ENCODE measurements at places on chromosomes 12 and 14.

- DNase-seq = no peak
These were observed 15.4 kb upstream of the SMCO2 start for GRCh38 chr12:27431185-27431584.

- no peak for DNase-seq
These were observed 222.3 kb upstream of the NOVA1 start for GRCh38 chr14:26820138-26820537.

- DNase-seq = no peak
These were observed 214.4 kb downstream of the BCL11B start for GRCh38 chr14:99057576-99058083.

DNA sequence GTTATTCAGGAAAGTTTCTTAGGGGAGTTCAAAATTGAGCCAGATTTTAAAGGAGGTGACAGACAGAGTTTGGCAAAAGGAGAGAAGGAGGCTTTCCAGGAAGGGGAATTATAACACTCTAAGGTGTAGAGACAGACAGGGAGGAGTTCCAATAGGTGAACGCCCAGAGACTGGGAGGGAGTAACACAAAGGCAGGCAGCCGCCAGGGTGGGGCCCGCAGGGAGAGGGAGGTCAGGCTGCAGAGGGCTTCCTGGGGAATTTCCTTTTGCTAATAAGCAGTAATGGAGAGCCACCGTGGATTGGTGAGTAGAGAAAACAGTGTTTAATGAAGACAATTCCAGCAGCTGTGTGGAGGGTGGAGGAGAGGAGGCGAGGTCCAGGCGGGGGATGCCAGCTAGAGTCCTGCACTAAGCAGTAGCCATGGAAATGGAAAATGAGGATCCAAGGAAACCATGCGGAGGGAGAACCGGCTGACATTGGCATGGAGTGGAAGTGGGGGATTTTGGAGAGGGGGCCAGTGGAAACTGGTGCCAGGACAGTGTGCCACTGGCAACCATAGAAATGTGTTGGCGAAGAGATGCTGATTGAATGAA lies 22.2 kb downstream of the GRIN2B start:
- DNase-seq = peak; percentile 67

DNA sequence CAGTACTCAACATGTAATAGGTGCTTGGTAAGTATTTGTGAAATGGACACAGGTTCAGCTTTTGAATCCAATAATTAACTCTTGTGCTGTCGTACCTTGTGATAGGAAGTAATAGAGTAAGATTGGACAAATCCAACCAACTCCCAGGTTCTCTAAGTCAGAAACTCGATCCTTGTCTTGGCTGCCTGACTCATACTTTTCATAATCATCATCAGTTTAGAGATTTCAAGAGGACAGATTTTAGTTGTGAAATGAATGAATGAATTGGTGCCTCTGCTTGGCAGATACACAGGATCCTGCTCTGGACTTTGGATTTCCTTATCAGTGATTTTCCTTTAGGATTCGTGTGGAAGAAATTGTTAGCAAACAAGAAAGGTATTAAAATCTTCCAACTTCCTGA lies 1145.2 kb downstream of the AACS start:
- DNase-seq = no peak

DNA sequence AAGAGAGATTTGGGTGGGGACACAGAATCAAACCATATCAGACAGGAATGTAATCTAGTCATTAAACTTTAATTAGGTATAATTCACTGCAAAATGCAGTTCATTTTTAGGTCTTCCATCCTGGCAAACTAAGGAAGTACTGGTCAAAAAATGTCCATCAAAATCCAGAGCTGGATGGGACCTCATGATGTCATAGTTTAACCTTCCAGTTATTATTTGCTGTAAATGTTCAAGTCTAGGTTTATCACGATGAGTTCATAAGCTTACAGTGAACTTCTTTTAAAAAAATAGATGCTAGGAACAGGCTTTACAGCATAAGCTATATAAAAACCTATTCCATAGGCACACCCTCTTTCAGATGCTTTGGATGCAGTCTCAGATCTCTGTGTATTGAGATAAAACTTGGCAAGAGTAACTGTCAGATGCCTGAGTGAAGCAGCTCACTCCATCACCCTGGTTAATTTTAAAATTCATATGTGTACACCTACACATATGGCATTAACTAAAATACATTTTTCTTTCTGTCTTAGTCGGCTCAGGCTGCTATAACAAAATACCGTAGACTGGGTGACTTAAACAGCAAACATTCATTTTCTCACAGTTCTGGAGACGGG lies 7.9 kb downstream of the SSPN start:
- peak; percentile 40 for DNase-seq

GRCh38 chr12:120125792-120126634 lies 9.5 kb upstream of the RAB35 start:
- DNase-seq = no peak

DNA sequence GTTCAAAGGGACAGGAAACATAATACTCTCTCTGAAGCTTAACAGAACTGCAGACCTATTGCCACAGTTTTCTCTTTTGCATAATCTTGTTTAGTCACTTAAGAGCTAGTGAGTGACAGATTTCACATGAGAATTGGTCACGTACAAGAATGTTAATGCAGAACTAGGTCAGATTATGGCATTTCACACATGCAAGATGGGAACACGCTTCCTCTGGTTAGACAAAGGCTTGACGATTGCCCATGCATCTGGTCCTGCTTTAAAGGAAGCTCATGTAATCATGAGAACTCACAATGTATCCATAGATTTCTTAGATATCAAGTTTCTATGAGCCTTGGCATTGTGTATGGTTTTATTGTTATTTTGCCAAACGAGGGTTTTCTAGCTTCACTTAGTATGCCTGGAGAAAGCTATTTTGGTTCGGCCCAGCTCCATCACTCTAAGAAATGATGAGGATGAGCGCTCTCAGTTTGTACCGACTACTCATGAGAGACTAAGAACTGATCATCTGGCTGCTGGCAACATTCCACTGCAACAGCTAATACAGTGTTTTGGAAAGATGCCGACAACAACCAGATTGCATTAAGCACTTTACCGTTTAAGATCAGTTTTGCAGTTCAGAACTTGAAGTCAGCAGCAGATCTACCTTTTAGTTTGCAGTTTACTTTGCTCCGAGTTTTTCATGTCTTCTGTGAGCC lies 380.0 kb downstream of the DIO2 start:
- no peak for DNase-seq

- no peak for DNase-seq
These were observed 139.2 kb downstream of the RASSF9 start for GRCh38 chr12:85697003-85697402.

DNA sequence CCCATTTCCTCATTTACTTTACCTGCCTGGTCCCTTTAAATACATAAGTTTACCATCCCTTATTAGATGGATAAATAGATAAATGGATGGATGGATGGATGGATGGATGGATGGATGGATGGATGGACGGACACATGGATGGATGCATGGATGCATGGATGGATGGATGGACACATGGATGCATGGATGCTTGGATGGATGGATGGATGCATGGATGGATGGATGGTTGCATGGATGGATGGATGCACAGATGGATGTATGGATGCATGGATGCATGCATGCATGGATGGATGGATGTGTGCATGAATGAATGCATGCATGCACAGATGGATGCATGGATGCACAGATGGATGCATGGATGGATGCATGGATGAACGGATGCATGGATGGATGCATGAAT lies 93.6 kb downstream of the DPF3 start:
- no peak for DNase-seq

DNA sequence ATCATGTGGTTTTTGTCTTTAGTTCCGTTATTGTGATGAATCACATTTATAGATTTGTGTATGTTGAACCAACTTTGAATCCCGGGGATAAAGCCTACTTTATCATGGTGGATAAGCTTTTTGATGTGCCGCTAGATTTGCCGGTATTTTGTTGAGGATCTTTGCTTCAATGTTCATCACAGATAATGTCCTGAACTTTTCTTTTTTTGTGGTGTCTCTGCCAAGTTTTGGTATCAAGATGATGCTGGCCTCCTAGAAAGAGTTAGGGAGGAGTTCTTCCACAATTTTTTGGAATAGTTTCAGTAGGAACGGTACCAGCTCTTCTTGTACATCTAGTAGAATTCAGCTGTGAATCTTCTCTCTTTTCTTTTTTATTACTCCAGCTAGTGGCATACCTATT lies 6.9 kb upstream of the KRT6B start:
- DNase-seq = no peak

DNA sequence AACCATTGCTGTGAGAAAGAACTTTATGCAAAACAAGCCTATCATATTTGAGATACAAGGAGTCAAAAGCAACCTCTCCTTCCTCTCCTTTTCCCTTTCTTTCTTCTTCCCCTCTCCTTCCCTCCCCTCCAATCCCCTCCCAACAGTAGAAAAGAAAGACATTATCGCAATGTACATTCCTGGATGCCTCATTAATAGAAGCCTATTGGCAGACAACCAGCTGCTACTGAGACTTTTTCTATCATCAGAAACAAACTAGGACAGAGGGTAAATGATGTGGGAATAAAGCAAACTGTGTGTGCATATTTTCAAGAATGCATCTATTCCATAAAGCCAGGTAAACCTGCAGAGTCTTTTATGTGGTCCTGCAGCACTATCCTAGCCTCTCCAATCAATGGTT lies 237.2 kb downstream of the ITPR2 start:
- no peak for DNase-seq

DNA sequence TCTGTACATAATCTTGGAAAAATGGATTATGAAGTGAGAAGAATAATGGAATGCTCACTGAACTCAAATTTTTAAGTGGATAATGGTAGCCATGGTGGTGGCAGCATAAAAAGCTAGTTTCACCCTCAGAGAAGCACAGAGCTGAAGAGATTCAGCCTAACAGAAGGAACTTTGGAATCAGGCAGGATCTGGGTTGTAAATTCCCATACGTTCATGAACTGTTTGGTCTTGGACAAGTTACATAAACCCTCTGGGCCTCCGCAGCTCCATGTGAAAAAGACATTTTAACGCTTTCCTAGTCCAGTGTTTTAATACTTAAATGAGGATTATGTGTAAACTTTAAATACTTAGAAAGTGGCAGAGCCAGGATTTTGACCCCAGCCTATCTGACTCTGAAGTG lies 26.6 kb downstream of the JKAMP start:
- DNase-seq = peak; percentile 65

- DNase-seq = no peak
These were observed 46.5 kb downstream of the PTPRB start for GRCh38 chr12:70590549-70591226.

DNA sequence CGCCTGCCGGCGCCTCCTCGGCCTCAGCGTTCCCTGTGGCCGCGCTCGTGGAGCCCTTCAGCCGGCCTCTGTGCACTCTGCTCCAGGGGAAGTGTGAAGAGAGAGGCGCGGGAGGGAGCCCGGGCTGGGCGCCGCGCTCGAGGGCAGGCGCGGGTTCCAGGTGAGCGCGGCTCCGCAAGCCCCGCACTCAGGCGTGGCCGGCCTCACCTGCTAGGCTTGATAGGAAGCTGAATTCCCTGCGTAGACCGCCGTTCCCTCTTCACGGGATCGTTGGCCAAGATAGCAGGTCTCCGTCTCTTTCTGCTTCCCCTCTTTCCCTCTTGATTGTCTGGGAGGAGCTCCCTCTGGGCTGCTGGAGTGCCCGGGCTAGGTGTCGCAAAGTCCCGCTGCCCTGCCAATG lies 89.7 kb downstream of the ASCL4 start:
- DNase-seq = no peak

GRCh38 chr12:101557094-101557493 lies 37.7 kb upstream of the MYBPC1 start:
- DNase-seq = no peak

DNA sequence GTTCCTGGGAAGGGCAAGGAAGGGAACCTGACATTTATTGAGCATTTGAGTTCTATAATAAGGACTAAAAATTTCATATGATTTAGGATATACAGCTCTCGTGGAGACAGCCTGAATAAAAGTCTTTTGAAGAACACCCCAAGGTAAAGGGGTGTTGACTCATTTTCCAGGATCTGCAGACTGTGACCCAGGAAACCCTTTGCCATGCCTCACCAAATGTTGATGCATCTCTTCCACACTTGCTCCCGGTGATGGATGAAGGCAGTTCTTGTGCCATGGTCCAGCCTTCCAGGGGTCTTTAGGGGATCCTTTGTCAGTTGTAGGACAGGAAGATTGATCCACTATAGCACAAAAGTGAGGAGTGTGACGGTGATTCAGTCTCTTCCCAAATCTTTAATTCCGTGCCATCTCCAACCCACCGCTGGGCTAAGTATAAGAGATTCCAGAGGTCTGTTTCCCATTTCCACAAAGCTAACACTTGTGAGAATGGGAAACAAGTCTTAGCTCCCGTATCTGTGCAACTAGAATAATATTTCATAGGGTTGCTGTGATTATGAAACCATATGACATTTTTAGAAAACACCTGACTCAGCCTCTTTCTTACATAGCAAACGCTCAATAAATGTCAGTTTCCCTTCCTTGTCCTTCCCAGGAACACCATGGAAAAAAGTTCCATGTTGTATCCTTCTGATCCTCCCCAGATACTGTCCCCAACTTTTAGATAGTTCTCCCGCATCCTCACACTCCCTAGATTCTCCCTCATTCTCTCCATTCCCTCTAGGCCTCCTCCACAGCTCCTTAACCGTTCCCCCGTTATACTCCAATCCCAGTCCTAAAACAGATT lies 836 bp downstream of the AAAS start:
- no peak for DNase-seq

DNA sequence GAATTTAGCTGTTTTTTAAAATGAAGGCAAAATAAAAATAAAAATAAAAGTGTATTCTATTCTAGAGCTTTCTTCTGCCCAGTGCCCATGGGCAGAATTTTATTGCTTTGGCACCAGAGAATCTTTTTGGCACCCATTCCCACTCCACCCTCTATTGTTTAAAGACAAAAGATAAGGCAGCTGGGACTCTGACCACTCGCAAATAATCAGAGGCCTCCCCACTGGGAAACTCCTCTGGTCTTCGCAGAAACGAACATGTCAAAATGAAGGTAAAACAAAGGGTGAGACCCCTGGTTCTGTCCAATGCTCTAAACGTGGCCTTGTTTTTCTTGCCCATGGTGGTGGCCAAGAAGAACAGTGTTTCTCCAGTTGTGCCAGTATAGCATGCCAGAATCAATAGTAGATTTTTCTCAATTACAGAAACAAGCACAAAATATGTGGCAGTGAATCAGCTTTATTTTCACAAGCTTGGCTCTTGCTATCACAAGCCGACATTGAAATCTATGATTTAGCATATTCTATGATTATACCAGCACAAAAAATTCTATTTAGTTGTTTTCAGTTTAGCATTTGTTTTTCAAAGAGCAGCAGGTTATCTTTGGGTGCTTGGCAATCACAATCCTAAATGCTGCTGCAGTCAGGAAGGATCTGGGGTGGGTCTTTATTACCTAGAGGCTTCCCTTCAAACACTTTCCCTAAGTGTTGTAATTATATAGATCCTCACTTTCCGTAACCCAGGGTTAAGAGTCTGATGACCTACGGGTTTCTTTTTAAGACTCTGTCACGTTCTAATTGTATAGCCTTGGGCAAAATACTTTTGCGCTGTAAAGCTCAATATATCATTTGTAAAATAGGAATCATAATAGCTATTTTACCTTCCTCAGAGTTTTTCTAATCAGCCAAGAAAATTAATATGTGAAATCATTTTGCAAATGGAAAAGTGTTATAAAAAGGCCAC lies 50.5 kb downstream of the KITLG start:
- DNase-seq = no peak

All from brain (organoid and tissue), 16 donors.